Left ventricle myocardium superior (tissue), 1 donor: ENCODE measurements at places on chromosomes 12 and 14. TPM values are rescaled to one million over a fixed set of nuclear protein-coding genes. Genes with fewer than 3 reads are reported as not detected.

Gene TCTN2
- 3.7 TPM for total RNA-seq

Gene PZP
- total RNA-seq: 0.35 TPM

Gene KCNH5
- 0.22 TPM for total RNA-seq

Gene TEX22
- total RNA-seq: 1.6 TPM

Gene ZNF891
- total RNA-seq: 1.0 TPM
